Mesothelial cell of epicardium (in vitro differentiated cells): ENCODE measurements at places on chromosomes 4 and X.
A peak's percentile ranks its signal among the peaks of the same experiment; 100 is the strongest.

- H3K27ac ChIP-seq = no peak overlapping the region
- no peak for DNase-seq
- H3K4me3 ChIP-seq = no peak overlapping the region
- no peaks in the 10 kb centered on the region for H3K27me3 ChIP-seq
- H3K36me3 ChIP-seq = no peaks in the 10 kb centered on the region
Measured at GRCh38 chr4:57093845-57094831, 16.0 kb downstream of the IGFBP7 start.

GRCh38 chrX:110000847-110001713 is 1.8 kb upstream of the TMEM164 start:
- DNase-seq = no peak
- peak overlapping the region; percentile 82 for H3K4me3 ChIP-seq
- H3K27me3 ChIP-seq = no peaks in the 10 kb centered on the region
- H3K27ac ChIP-seq = peak overlapping the region; percentile 92
- H3K4me1 ChIP-seq = peaks cover 52% of the 10 kb centered on the region
- no peaks in the 10 kb centered on the region for H3K36me3 ChIP-seq

DNA sequence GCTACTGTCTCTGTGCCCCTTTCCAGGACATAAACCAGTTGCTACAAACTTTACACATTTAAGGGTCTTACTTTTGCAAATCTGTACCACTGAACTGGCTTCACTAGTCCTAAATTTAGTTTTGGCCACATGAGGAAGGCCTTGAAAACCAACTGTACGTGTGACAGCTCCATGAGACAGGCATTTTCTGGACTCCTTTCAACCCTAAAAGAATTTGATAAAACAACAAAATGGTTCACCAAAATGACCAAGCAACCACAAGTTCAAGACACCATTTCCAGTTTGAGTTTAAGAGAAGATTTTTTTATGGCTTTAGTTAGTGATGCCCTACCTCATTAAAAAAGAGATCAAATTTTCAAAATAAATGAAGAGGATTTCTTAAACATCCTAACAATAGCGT is 246.4 kb downstream of the ZNF674 start:
- no peaks in the 10 kb centered on the region for H3K27me3 ChIP-seq
- no peaks in the 10 kb centered on the region for H3K36me3 ChIP-seq
- H3K4me3 ChIP-seq = no peak overlapping the region
- H3K4me1 ChIP-seq = no peaks in the 10 kb centered on the region

GRCh38 chrX:57070185-57070984 is 51.0 kb downstream of the SPIN2B start:
- H3K27ac ChIP-seq = no peak overlapping the region
- H3K36me3 ChIP-seq = no peaks in the 10 kb centered on the region
- DNase-seq = no peak
- H3K4me1 ChIP-seq = peaks cover 2% of the 10 kb centered on the region
- no peak overlapping the region for H3K4me3 ChIP-seq
- H3K27me3 ChIP-seq = no peaks in the 10 kb centered on the region

- H3K27me3 ChIP-seq = peaks cover 2% of the 10 kb centered on the region
- H3K4me1 ChIP-seq = no peaks in the 10 kb centered on the region
- no peaks in the 10 kb centered on the region for H3K36me3 ChIP-seq
Measured at GRCh38 chrX:38342853-38343778, 9.3 kb upstream of the OTC start.

GRCh38 chr4:25875281-25875745 is 12.5 kb upstream of the SEL1L3 start:
- no peaks in the 10 kb centered on the region for H3K27me3 ChIP-seq
- H3K27ac ChIP-seq = no peak overlapping the region
- DNase-seq = no peak
- H3K36me3 ChIP-seq = no peaks in the 10 kb centered on the region
- no peak overlapping the region for H3K4me3 ChIP-seq
- peaks cover 16% of the 10 kb centered on the region for H3K4me1 ChIP-seq

DNA sequence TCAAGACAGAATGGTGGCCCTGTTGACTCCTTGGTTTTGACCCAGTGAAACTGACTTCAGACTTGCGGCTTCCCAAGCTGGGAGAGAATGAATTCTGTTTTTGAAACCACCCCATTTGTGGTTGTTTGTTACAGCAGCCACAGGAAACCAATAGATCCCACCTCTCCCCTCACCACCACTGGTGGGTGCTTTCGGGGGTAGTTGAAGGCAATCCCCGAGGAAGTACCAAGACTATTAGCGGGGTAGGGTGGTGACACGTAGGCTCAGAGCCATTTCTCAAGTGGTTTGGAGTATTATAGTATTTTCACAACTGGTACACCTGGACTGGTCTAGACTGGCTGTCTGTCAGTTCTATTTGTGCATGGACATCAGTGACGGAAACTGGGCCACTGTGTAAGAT is 189.1 kb upstream of the RBPJ start:
- no peaks in the 10 kb centered on the region for H3K27me3 ChIP-seq
- no peak for DNase-seq
- no peak overlapping the region for H3K27ac ChIP-seq
- no peaks in the 10 kb centered on the region for H3K4me1 ChIP-seq
- H3K4me3 ChIP-seq = no peak overlapping the region

DNA sequence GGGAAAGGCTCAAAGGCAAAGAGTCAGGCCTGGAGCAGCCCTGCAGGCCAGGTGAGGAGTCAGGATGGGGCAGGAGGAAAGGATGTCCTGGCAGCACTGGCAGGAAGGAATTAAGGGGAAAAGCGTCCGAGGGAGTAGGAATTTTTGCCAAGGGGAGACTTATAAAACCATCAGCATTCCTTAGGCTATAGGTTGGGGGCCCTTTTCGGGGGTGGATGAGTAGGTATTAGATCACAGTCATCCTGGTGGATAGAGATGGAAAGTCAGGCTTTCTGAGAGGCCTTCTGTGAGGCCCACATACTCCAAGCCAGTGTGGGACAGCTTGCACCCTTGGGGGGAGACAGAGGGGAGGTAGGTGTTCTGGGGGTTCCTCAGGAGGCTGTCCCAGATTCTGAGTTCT is 12.3 kb downstream of the STARD8 start:
- no peaks in the 10 kb centered on the region for H3K36me3 ChIP-seq
- no peaks in the 10 kb centered on the region for H3K27me3 ChIP-seq
- peaks cover 10% of the 10 kb centered on the region for H3K4me1 ChIP-seq
- DNase-seq = no peak
- peak overlapping the region; percentile 77 for H3K27ac ChIP-seq

- H3K27ac ChIP-seq = peak overlapping the region; percentile 37
- peaks cover 51% of the 10 kb centered on the region for H3K4me1 ChIP-seq
- DNase-seq = no peak
- no peaks in the 10 kb centered on the region for H3K27me3 ChIP-seq
- no peaks in the 10 kb centered on the region for H3K36me3 ChIP-seq
- H3K4me3 ChIP-seq = no peak overlapping the region
Measured at GRCh38 chr4:41442810-41443209, 95.1 kb upstream of the LIMCH1 start.

GRCh38 chr4:134551348-134551747 is 349.8 kb upstream of the PABPC4L start:
- H3K27me3 ChIP-seq = no peaks in the 10 kb centered on the region
- H3K4me3 ChIP-seq = no peak overlapping the region
- H3K27ac ChIP-seq = no peak overlapping the region
- H3K36me3 ChIP-seq = peaks cover 24% of the 10 kb centered on the region
- no peaks in the 10 kb centered on the region for H3K4me1 ChIP-seq

GRCh38 chr4:24730256-24731001 is 64.9 kb upstream of the SOD3 start:
- no peak for DNase-seq
- no peak overlapping the region for H3K27ac ChIP-seq
- no peak overlapping the region for H3K4me3 ChIP-seq
- peaks cover 5% of the 10 kb centered on the region for H3K27me3 ChIP-seq

DNA sequence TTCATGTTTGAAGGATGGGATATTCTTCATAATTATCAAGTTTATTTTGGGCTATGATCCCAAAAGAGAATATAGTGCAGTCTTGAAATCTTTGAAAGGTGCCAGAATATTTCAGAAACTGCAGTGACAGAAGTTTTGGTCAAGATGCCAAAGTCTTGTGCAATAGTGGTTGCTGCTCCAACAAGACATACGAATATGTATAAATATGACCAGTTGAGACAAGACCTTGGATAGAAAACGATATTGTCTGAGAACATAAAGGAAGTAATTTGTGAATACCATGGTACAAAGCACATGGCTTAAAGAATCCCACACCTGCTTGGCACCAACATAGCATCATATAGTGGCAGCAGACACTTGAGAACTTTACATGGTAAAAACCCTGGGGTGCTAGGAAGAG is 48.6 kb upstream of the AMELX start:
- H3K4me3 ChIP-seq = no peak overlapping the region
- no peak for DNase-seq
- H3K36me3 ChIP-seq = no peaks in the 10 kb centered on the region
- no peaks in the 10 kb centered on the region for H3K27me3 ChIP-seq
- peaks cover 1% of the 10 kb centered on the region for H3K4me1 ChIP-seq

DNA sequence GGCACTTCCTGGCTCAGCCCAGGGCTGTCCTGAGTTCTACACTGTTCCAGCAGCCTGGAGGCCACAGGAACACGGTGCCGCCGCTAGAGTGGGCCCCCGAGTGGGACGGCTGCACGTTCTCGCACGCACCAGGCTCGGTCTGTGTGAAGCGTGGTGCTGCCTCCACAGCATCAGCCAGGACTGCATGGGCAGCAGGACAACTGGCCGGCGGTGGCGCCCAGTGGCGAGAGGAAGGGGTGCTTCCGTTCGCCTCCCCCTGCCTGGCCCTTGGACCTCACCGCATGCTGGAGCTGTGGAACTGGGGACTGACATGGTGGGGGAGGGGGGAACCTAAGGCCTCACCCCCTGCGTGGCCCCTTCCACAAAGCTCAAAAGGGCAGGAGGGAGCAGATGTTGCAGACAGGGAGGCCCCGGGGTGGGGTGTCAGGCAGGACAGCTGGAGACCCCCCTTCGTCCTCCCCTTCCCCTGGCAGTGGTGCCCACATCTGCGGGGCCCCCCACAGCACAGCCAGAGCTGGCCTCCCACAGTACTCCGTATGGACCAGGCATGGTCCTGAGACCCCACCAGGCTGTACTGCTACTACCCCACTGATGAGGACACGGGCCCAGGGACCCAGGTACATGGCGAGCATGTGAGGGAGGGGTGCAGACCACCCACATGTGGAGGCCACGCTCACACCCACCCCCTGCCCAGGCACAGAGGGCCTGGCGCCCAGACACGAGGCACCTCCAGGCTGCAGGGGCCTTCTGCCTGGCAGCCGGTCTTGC is 58.5 kb downstream of the ACOX3 start:
- no peak overlapping the region for H3K4me3 ChIP-seq
- H3K27ac ChIP-seq = no peak overlapping the region
- H3K4me1 ChIP-seq = no peaks in the 10 kb centered on the region

- no peak for DNase-seq
- H3K27me3 ChIP-seq = no peaks in the 10 kb centered on the region
- no peak overlapping the region for H3K27ac ChIP-seq
- peaks cover 12% of the 10 kb centered on the region for H3K4me1 ChIP-seq
Measured at GRCh38 chrX:81263059-81263458, 61.2 kb downstream of the SH3BGRL start.

DNA sequence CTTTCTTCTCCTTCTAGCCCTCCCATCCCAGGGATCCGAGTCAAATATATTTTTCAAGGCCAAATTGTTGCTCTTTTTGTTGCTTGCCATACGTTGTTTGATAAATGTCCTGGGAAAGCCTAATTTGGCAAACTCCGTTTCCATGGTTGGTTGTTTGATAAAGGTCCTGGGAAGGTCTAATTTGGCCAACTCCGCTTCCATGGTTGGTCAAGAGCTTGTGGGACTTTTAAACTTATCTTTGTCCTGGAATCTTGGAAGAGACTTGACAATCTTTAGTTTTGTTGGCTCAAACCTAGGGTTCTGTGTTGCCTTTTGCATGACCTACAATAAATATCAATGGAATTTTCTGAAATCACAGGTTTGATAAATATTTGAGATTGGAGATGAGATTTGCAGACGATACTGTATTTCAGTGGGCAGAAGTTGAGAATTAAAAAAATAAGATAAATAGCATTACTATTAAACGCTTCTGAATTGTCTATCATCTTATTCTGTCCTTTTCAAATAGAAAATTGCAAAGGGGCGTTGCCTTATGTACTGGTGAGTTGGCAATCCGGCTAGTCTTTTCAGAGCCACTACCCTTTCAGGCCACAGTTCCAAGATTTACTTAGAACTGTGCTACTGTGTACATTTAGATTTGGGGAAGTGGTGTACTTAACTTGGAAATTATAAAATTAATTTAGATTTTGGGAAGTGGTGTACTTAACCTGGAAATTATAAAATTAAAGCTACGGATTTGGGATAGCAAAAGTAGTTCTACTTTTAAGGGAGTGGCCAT is 804 bp downstream of the OSTC start:
- H3K4me1 ChIP-seq = peaks cover 15% of the 10 kb centered on the region
- H3K27me3 ChIP-seq = no peaks in the 10 kb centered on the region
- H3K27ac ChIP-seq = peak overlapping the region; percentile 97
- H3K4me3 ChIP-seq = peak overlapping the region; percentile 85

- H3K4me1 ChIP-seq = no peaks in the 10 kb centered on the region
- no peaks in the 10 kb centered on the region for H3K27me3 ChIP-seq
- no peak for DNase-seq
- H3K36me3 ChIP-seq = peaks cover 28% of the 10 kb centered on the region
- no peak overlapping the region for H3K27ac ChIP-seq
Measured at GRCh38 chr4:55440786-55441185, 45.0 kb downstream of the TMEM165 start.

GRCh38 chr4:128393101-128393704 is 105.6 kb upstream of the PGRMC2 start:
- peaks cover 19% of the 10 kb centered on the region for H3K4me1 ChIP-seq
- H3K27me3 ChIP-seq = peaks cover 12% of the 10 kb centered on the region
- H3K36me3 ChIP-seq = no peaks in the 10 kb centered on the region
- no peak overlapping the region for H3K4me3 ChIP-seq
- H3K27ac ChIP-seq = peak overlapping the region; percentile 76
- no peak for DNase-seq

- H3K36me3 ChIP-seq = no peaks in the 10 kb centered on the region
- H3K4me1 ChIP-seq = peaks cover 6% of the 10 kb centered on the region
- DNase-seq = no peak
- H3K27me3 ChIP-seq = no peaks in the 10 kb centered on the region
- peak overlapping the region; percentile 27 for H3K27ac ChIP-seq
Measured at GRCh38 chrX:136176399-136176825, 29.1 kb downstream of the FHL1 start.

GRCh38 chr4:164948975-164949374 is 28.5 kb downstream of the TRIM61 start:
- H3K4me1 ChIP-seq = peaks cover 14% of the 10 kb centered on the region
- DNase-seq = no peak
- H3K36me3 ChIP-seq = no peaks in the 10 kb centered on the region
- no peak overlapping the region for H3K4me3 ChIP-seq

- H3K4me3 ChIP-seq = no peak overlapping the region
- no peaks in the 10 kb centered on the region for H3K27me3 ChIP-seq
- H3K27ac ChIP-seq = no peak overlapping the region
- H3K4me1 ChIP-seq = no peaks in the 10 kb centered on the region
- DNase-seq = no peak
- H3K36me3 ChIP-seq = no peaks in the 10 kb centered on the region
Measured at GRCh38 chrX:148763896-148764295, 263.5 kb downstream of the AFF2 start.
